Spinal cord (tissue), 10 donors: ENCODE measurements at places on chromosomes 2 and 18. TPM values are rescaled to one million over a fixed set of nuclear protein-coding genes. Genes with fewer than 3 reads are reported as not detected.
A peak's percentile ranks its signal among the peaks of the same experiment; 100 is the strongest.

The FEV gene
- 0.14 TPM for polyA plus RNA-seq

The OSBPL6 gene
- 17.5 TPM for polyA plus RNA-seq

The ATG9A gene
- polyA plus RNA-seq, result 56.0 TPM

The CACNB4 gene
- 13.8 TPM for polyA plus RNA-seq

The ANKRD12 gene
- 36.5 TPM for polyA plus RNA-seq

The CCDC138 gene
- 13.7 TPM for polyA plus RNA-seq

The ZNF804A gene
- 15.0 TPM for polyA plus RNA-seq

The KIDINS220 gene
- 132 TPM for polyA plus RNA-seq

The TYMS gene
- polyA plus RNA-seq, result 70.3 TPM

The VWA3B gene
- 2.4 TPM for polyA plus RNA-seq

DNA sequence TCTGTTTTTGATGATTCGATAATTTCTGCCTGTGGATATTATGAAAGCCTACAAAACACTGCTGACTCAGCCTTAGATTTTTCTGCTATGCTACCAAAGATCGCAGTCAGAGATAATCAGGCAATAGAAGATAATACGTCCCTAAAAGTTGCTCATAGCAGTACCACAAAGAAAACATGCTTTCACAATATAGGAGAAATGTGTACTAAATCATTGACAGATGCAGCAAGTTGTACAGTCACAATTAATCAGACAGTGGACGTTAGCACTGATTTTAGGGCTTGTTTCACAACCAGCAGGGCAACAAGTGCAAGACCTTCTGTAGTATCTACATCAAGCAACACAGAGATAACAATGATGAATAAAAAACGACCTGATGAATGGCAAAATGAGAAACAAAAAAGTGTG, 19.5 kb downstream of the RBM44 start:
- no peak for DNase-seq

GRCh38 chr2:212914392-212914791, 237.0 kb downstream of the IKZF2 start:
- no peak for DNase-seq

- no peak for DNase-seq
Measured at GRCh38 chr2:831225-831536, 119.5 kb upstream of the SNTG2 start.

DNA sequence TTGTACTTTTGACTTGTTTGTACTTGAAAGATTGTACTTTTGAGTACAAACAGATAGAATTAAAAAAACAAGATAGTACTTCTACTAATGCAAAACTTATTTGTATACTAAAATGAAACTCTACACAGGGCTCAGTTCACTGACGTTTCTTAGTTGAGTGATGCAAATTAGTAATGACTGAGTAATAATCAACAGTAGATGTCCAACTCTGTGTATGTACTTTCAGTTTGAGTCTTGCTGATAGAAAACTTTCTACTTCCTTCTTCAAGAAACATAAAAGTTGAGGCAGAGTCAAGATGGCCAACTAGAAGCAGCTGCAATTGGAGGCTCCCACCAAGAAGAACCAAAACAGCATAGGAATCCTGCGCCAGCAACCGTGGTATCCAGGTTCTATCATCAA, 585.0 kb downstream of the NR4A2 start:
- no peak for DNase-seq

- no peak for DNase-seq
Measured at GRCh38 chr2:53051157-53051556, 716.4 kb upstream of the CHAC2 start.

DNA sequence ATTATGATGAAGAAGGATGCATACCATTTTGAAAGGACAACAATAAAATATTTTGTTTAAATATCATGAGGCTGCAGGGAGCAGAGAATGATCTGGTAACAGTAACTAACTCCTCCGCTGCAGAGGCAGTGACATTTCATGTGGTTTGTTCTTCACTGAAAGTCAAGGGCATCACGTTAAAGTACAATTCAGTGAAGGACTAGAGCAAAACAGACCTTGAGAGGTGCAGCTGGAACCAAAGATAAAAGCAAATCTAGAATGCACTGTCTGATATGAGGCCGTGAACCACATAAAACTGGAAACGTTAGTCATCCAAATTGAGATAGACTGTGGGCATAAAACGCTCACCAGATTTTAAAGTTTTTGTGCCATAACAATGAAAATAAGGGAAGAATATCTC, 522.9 kb upstream of the TNP1 start:
- DNase-seq, result no peak

GRCh38 chr2:28698545-28698944, 53.1 kb upstream of the PPP1CB start:
- no peak for DNase-seq

DNA sequence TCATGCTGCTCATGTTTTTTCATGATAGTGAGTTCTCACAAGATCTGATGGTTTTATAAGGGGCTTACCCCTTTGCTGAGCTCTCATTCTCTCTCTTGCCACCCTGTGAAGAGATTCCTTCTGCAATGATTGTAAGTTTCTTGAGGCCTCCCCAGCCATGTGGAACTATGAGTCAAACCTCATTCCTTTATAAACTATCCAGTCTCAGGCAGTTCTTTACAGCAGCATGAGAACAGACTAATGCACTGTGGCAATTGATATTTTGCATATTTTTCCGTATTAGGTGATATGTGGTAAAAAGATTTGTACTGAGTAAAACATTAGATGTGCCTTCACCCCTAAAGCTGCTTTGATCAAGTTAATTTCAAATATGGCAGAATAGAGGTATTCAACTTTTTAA, 48.8 kb downstream of the RAB27B start:
- no peak for DNase-seq

DNA sequence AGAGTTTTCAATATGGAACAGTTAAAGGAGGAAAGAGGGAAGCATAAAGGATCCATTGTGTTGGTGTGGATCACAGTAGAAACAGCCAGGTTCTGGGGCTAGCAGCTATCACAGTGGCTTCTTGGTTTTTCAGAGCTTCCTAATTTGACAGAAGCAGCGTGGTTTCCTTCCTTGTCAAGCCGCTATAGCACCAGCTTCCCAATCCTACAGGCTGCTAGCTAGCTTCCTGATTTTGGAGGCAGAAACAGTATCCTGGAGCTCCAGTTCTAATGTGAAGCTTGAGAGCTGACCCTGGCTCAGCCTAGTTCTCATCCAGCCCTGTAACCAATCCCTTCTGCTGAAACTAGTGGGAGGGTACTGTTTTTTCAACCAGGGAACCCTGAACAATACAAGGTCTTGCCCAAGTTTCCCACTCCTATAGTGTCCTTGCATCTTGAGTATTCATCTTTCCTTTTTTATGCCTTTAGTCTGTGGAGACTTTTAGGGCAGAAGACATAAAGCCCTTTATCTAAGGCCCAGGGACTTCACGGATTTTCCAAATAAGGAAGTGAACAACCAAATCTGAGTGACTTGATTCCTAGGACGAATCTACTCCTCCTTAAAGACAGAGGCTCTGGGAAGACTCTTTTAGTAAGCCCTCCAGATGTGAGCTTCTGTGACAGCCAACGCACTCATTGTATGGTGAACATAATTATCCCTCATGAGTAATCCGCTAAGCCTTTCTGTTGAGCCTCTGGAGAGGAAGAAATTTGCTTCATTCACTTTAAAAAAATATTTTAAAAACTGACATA, 33.8 kb downstream of the CCDC93 start:
- DNase-seq, result no peak

DNA sequence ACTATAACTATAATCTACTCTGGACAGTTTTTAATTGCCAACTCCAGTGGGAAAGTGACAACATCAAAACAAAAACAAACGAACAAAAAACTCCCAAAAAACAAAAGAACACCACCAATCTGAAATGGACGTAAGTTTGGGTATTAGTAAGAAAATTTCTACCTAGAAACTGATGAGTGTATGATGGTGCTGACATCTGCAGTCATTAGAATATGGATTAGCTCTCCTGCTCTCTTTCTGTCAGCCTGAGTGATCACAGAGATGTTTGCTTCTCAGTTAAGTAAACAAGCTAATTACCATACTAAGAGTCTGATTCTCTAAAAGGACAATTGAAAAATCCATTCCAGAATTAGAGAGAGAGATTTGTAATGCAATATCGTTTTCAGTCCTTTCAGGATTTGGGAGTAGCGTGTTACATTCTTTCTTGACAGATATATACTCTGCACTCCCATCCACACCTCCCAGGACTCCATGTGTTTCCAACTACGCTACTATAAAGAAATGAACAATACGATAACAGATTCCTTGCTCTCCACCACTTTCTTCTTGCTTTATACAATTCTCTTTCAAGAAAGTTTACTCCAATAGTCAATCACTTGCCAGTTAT, 1347.4 kb upstream of the PIK3C3 start:
- DNase-seq, result no peak

DNA sequence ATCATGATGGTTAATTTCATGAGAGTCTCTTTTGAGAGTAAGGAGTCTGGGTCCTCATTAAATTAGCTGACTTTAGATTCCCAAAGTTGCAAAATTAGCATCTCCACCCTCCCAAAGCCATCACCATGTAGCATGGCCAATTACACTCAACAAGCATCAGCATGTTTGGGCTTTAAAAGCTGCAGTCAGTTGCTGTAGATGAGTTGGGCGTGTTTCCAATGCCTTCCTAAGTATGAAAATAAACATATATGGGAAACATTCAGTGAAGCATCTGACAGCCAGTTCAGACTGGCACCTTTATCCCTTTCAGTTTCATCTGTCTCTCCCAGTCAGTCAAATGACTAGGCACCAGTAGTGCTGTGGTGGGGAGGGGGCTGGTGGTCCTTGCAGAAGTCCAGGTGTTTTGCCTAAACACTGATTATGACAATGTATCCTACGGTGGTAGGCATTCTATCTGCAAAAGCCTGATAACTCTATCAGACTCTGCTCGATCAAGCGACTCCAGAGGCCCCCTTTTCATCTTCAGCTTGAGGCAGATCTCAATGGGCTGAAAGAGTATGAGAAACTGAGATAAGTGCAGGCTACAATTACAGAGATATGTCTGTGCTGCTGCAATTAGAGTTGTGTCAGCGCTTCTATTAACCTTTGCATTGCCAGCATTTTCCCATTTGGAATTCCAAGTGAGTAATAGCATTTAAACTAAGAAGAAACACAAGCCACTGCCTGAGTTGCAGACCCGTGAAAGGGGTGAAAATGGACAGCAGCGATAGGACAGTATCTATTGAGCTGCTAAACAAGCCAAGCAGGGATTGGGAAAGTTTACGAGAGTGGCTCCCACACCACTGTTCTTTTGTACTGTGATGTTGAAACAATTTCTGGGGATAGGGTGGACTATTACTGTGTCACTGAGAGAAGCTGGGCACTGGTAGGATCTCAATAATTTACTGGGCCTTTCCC, 67.3 kb upstream of the SPOPL start:
- DNase-seq, result no peak

GRCh38 chr2:227503433-227504406, 31.8 kb downstream of the AGFG1 start:
- no peak for DNase-seq

GRCh38 chr2:120807751-120808150, 72.1 kb downstream of the GLI2 start:
- no peak for DNase-seq

DNA sequence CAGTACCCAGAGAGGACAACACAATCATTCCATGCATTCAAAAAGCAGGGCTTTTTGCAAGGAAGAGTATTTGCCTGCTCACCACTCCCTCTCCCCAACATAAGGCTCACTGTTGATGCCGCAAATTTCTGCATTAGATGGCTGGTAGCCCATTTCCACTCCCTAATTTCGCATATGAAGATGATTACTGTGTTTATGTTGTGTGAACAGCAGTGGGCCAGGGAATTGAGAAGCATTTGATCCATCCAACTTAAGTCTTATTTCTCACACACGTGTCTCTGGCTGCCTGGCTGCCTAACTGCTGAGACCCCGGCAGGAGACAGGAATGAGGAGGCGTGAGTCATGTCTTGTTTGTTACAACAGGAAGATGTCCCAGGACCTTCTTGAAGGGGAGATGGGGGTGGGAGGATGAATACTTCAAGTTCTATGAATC, 294.1 kb downstream of the ALK start:
- DNase-seq, result peak; percentile 60

DNA sequence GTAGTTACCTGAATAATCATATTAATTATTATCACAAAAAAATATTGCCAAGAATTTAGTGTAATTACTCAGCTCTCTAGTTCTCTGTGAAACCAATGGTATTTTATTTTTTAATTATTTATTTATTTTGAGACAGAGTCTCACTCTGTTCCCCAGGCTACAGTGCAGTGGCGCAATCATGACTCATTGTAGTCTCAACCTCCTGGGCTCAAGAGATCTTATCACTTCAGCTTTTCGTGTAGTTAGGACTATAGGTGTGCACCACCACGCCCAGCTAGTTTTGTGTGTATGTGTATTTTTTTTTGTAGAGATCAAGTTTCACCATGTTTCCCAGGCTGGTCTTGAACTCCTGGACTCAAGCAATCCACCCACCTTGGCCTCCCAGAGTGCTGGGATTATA, 440.4 kb upstream of the CDH20 start:
- DNase-seq, result no peak

DNA sequence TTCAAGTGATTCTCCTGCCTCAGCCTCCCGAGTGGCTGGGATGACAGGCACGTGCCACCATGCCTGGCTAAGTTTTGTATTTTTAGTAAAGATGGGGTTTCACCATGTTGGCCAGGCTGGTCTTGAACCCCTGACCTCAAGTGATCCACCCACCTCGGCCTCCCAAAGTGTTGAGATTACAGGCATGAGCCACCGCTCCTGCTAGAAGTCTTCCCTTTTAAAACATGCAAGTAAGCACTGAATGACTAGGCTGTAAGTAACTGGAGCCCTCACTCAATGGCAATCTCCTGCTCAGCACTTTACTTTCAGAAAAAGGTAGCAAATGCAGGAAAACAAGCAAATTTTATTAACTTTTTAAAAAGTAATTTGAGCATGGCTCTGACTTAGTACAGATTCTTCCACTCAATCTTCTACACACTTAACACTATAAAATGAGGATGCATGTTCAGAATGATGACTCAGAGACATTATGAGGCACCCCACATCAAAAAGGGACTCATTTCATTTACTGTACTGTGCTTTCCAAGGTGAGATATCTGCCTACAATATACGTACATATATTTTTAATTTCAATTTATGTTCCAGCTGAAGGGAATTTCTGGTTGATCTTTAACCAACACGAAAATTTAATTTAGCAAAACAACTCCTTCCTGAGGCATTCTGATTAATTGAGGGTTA, 6.6 kb upstream of the NCK2 start:
- DNase-seq, result no peak

- DNase-seq, result no peak
Measured at GRCh38 chr2:196983934-196984333, 57.4 kb upstream of the PGAP1 start.

DNA sequence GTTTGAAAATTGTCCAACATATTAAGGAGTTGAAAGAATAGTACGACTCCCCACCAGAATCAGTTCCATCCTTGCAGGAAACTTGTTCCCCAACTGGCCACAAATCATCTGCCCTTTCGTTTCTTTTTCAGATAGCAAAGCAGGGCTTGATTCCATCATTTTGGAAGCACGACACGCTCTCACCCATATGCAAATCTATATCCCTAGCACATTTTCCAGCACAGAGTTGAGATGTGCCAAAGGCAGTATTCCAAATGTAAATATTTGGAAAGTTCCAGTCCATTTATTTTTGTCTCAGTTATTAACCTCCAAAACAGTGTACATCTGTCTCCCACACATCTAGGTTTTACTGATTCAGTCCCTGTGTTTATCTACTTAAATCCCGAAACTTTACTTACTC, 128.8 kb upstream of the BCL2L11 start:
- DNase-seq, result peak; percentile 44

GRCh38 chr2:229477269-229477755, 206.2 kb upstream of the PID1 start:
- DNase-seq, result no peak
